H9 (cell line): ENCODE measurements at places on chromosomes 7 and 10.
A peak's percentile ranks its signal among the peaks of the same experiment; 100 is the strongest.

DNA sequence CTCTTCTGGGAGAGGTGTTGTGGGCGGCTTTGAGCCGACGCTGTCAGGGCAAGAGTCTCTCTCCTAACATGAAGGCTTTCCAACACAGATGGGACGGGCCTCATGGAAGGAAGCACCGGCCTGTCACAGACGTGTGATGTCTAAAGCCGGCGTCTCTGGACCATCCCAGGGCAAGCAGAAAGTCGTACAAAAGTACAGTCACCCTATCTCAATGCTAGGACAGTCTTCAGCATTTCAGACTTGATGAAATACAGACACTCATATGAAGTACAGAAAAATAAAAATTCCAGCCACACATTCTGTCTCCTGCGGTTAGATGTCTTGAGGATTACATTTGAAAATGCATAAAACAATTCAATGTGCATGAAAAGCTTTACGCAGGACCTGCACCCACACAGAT lies 30.6 kb downstream of the CYP2W1 start:
- no peak for DNase-seq

DNA sequence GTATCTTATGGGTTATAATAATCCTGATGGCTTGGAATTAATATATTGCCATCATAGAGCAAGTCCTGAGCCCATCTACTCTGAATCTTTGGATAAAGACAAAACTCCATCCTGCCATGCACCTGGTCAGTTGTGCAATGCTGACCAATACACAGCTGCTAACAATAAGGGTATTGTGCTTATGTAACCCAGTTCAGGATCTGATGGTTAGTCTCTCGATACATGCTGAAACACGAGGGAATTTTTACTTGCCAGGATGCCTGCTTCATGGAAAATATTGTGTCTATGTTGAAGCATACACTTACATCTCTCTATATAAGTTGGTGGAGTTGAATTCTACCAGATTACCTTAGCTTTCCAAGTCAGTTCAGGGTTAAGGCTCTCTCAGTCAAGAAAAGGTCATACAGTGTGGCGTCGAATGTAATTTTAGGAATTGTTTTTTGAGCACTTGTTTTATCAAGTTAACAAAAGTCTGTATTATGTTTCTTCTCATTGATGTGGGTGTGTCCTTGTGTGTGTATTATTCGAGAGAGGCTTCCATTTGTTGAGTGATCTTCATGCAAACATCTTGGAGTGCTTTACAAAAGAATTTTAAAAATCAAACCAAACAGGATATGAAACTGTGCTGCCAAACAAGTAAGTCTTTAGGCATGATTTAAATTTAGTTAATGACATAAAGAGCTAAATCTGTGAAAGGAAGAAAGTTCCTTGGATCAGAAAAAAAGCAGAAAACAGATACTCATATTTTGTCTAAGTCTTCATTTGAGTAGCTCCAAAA lies 449.1 kb downstream of the SUGCT start:
- no peak for DNase-seq

GRCh38 chr7:64113981-64114380 lies 68.7 kb downstream of the ZNF727 start:
- DNase-seq: no peak

- no peak for DNase-seq
These were observed 164.6 kb downstream of the SKAP2 start for GRCh38 chr7:26699766-26700165.

- peak; percentile 4 for DNase-seq
These were observed 12.2 kb downstream of the ATP6V0E2 start for GRCh38 chr7:149886018-149886415.

DNA sequence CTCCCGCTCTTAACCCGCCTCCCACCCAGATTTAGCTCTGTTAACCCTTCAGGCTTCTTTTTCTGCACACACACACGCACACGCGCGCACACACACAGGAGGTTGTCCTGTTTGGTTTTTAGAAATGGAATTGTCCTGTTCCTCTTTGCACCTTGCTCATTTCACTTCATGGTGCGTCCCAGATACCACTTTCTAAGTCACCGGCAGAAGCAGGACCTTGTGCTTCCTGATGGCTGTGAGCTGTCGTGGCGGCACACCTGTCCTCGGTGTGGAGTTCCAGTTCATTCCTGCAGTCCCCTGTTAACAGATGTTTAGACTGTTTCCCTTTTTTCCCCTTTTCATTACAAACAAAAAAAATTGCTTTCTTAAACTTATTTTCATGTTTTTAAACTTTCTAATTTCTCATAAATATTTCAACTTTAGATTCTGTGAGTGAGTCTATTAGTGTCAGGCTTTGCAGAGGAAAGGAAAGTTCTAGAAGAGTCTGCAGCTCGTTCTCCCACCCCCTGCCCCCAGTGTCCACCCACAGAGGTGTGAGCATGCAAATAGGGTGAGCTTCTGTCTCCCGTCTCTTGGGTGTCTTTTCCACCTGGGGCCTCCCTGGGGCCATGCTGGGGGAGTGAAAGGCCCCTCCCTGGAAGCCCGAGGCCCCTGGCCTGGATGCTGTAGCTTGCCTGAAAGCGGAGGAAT lies 85.5 kb downstream of the LHPP start:
- DNase-seq: no peak

DNA sequence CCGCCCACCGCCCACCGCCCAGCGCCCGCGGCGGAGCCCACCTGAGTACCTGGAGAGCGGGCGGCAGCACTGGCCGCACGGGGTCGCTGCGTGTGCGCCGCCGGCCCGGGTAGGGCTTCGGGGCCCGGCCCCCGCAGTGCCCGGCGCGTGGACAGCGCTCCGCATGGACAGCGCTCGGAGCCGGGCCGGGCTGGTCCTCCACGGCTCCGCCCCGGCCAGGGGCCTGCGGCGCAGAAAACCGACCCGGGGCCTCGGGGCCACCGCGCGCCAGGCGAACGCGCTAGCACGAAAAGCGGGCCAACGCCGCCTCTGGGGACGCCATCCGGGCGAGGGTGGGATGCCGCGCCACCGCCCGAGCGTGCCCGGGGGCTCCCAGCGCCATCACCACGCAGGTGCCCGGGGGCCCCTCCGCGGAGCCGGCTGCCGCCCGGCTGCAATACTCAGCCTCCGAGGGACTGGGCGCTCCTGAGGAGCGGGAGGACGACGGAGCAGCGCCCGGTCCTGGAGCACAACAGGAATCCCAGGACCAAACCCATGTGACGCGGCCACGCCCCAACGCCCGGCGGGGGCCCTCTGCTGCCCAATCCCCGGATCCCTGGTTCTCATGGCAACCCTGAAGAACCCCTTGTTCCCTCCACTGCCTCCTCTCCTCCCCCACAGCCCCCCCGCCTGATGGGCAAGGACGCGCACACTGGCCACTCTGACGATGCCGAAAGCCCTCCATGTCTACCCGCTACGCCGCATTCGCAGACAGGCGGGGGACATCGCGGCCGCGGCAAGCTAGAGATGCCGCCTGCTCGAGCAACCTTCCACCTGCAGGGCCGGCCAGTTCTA lies at the start of gene GRB10:
Gene GRB10, minus strand, starts transcription at position 522 of the 834 bp plus-strand sequence. CDS start 50,574 bp downstream, outside the sequence.
- DNase-seq: peak; percentile 72

- no peak for DNase-seq
These were observed 60.4 kb upstream of the DUSP5 start for GRCh38 chr10:110437351-110437605.

DNA sequence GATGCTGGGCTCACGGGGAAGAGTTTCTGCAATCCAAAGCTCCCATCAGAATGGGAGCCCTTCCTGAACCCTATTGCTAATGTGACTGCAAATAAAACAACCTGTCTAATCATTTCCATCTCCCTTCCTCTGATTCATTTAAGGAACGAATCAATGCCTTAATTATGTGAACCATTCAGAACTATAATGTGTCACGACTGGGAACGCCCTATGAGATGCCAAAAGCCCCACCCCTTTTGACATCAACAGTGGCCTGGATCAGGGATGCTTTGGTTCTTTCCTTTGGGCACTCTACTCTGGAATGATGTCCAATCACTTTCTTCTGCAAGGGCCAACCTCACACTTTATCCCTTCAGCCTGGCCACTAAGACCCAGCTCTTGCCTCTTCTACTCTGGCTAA lies 195.4 kb upstream of the AOAH start:
- DNase-seq: no peak

GRCh38 chr10:97462309-97462708 lies 16.3 kb downstream of the ZDHHC16 start:
- no peak for DNase-seq

- DNase-seq: no peak
These were observed 70.2 kb upstream of the PDE1C start for GRCh38 chr7:32140210-32140939.

DNA sequence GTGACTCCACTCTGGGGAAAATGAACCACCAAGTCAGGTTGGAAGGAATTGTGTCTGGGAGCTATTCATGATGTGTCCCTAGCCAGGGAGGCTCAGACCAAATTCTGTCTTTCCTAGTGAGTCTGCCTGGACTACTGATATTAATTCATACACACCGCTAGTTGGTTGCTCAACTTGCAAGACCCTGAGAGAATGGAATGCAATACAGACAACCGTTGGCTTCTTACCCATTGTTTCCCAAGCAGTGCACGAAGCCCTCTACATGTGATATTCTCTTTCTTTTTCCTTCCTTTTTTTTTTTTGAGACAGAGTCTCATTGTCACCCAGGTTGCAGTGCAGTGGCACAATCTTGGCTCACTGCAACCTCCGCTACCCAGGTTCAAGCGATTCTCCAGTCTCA lies 19.4 kb upstream of the SRGN start:
- DNase-seq: no peak

- no peak for DNase-seq
These were observed 1.2 kb downstream of the SUV39H2 start for GRCh38 chr10:14879928-14880193.
